Activated naive CD8-positive, alpha-beta T cell treated with anti-CD3 and anti-CD28 coated beads for 36 hours (primary cell): ENCODE measurements at places on chromosomes 6 and 20.

- DNase-seq = no peak
These were observed 366 bp downstream of the GPR31 start for GRCh38 chr6:167157414-167157813.

DNA sequence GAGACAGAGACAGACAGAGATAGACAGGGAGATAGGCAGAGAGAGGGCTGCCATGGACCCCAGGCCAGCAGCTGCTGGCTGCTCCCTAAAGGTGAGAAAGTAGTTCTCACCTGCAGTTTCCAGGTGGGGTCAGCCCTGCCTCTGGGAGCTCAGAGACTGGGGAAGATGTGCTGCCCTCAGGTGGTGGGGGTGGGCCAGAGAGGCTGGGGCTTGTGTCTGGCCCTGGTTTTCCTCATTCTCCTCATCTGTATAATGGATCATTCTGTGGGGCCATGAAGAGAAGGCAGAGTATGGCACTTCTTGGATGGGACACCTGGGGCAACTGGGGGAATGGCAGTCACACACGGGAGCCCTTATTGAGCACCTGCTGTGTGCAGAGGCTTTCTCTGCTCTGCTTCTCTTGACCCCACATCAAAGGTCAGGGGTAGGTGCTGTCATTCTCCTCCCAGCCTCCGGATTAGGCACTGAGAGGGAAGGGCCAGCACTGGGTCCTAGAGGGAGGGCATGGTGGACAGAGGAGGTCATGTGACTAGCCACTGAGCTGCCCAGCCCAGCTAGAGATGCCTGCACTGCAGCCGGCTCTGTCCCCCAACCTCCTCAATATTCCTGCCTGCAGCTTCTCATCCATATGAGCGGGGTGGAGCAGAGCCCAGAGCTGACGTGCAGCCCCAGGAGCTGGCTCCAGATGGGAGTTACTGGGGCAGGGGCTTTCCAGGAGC lies 4.1 kb downstream of the ANGPT4 start:
- no peak for DNase-seq

DNA sequence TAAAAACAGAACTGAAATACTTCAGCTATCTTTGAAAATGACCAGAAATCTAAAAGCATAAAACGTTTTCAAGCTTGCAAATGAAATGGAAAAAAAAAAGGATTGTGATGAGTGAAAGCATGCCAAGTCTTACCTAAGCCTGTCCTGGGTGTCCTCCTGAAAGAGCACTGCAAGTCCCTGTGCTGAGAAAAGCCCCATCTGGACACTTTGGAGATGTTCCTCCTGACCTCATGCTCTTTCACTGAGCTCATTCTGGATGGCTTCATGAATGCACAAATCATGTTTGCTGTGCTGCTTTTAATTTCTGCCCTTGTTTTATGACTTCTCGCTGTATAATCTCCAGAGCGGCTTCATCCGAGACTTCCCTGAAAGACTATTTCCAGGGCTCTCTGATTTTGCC lies 136.0 kb downstream of the SOD2 start:
- DNase-seq = no peak

DNA sequence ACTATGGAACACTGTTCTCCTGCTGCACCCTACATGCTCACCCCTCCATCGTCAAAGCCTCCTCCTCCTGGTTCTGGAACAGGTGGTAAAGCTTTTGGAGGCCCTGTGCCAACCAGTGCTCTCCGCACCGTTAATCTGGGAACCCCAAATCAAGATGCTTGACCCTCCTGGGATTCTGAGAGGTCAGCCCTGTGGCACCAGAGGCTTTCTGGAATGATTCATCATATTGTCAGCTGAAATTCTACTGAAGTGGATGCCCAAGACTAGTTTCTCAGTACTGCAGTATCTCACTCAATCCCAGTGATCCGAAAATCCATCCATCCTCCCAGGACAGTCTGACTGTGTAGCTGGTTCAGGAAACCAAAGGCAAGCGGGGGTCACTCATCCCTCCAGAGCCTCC lies 92.7 kb downstream of the TRERF1 start:
- no peak for DNase-seq

GRCh38 chr6:33718713-33719112 lies 7.2 kb upstream of the UQCC2 start:
- DNase-seq = no peak

- DNase-seq = no peak
These were observed 63.5 kb downstream of the HMGN3 start for GRCh38 chr6:79170959-79171358.

- DNase-seq = no peak
These were observed 184.0 kb downstream of the PDE7B start for GRCh38 chr6:136035378-136036070.

DNA sequence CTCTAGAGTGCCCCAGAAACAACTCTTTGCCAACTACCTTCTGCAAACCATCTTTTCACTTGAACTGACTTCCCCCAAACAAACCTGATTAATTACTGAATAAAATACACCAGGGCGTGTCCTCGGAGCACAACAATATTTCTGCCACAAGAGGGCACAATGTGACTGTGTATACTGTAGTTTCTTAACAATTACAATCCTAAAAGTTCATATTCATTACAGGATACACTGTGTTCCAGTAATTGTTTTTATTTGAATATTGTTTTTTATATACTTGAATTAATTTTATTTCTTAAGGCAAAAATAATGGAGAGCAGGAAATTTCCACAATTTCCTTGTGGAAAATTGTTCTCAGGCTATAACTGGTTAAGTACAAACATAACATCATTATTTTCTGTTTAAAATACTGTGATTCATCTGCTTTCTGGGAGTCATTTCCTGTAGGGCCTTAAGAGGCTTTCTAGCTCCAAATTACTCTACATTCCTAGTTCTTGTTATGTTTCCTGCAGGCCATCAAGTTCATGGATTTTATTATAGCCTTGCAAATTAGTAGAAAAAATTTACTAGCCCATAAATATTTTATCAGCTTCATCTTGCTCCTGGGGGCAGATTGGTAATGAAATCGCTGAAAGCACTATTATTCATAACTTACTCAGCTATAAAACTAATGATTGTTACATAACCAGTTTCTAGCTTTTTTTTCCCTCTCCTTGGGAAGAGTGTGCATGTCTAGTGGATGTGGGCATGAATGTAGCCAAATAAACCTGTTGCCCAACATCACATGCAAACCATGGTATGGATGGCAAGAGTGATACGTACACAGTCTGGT lies 51.9 kb upstream of the SLC22A16 start:
- peak; percentile 23 for DNase-seq

GRCh38 chr20:50320901-50321796 lies 130.5 kb downstream of the CEBPB start:
- peak; percentile 47 for DNase-seq

DNA sequence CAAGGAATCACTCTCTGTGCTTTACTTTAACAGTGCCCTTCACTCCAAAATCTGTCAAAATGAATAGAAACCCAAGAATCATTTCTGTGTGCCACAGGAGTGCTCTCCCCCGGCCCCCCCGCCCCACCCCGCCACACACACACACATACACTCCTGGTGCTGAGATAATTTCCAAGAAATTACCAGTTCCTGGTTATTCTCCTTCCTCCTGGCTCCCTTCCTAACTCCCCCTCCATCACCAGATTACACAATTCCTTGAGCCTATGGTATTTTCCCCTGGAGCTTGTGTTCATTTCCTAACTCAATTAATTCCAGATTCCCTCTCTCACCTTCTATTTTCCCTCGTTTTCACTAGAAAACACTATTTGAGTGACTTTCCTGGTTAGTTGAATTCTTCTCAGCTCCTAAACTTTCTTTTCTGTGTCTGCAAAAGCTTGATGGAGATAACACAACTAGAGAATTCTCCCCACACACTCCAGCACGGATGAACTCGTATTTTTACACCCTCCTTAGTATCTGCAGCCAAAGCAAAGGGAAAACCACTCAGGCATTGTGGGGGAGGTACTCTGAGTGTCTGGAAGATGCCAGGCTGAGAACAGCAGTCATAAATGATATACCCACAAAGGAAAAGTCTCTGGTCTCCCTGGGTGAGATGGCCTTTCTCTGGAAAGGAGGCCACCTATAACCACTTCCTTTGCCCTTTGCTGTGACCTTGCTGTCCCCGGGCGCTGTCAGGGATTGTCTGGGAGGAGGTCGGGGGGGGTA lies 1.9 kb upstream of the SLC24A3 start:
- no peak for DNase-seq

DNA sequence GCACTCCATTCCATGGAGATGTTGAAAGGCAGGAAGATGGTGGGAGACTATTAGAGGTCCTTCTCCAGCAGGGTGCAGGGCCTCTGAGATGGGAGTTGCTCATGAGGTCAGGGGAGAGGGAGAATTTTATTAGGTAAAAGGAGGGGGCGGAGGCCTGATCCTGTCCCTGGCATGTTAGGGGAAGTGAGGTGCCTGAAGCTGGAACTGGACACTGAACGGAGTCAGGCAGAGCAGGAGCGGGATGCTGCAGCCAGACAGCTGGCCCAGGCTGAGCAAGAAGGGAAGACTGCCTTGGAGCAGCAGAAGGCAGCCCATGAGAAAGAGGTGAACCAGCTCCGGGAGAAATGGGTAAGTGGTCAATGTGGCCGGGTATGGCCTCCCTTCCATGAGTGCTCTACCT lies 24.4 kb downstream of the CEP250 start:
- DNase-seq = no peak

GRCh38 chr20:50625986-50626677 lies 65.2 kb downstream of the RIPOR3 start:
- peak; percentile 41 for DNase-seq

- no peak for DNase-seq
These were observed 124.1 kb upstream of the NEDD9 start for GRCh38 chr6:11356404-11357155.
